Cardiac muscle cell (in vitro differentiated cells and primary cell): ENCODE measurements at places on chromosomes 4 and X.
A peak's percentile ranks its signal among the peaks of the same experiment; 100 is the strongest.

GRCh38 chr4:99790796-99791617 lies 25.6 kb upstream of the DAPP1 start:
- no peak overlapping the region for H3K27ac ChIP-seq
- H3K36me3 ChIP-seq: no peaks in the 10 kb centered on the region
- no peak overlapping the region for H3K4me3 ChIP-seq

GRCh38 chr4:142435599-142436235 lies 410.4 kb downstream of the INPP4B start:
- peak; percentile 12 for DNase-seq
- no peak overlapping the region for H3K4me3 ChIP-seq
- H3K4me1 ChIP-seq: peaks cover 3% of the 10 kb centered on the region
- no peaks in the 10 kb centered on the region for H3K27me3 ChIP-seq
- no peak overlapping the region for H3K27ac ChIP-seq
- H3K36me3 ChIP-seq: no peaks in the 10 kb centered on the region

GRCh38 chr4:15744016-15744545 lies 34.0 kb upstream of the CD38 start:
- H3K27me3 ChIP-seq: no peaks in the 10 kb centered on the region
- H3K27ac ChIP-seq: no peak overlapping the region

- peaks cover 7% of the 10 kb centered on the region for H3K4me1 ChIP-seq
- no peak overlapping the region for H3K27ac ChIP-seq
- peaks cover 43% of the 10 kb centered on the region for H3K27me3 ChIP-seq
- H3K36me3 ChIP-seq: no peaks in the 10 kb centered on the region
- DNase-seq: peak; percentile 21
These were observed 25.6 kb downstream of the SPATA18 start for GRCh38 chr4:52076731-52077130.

- no peak overlapping the region for H3K27ac ChIP-seq
- H3K36me3 ChIP-seq: no peaks in the 10 kb centered on the region
- no peak for DNase-seq
- H3K4me3 ChIP-seq: no peak overlapping the region
- H3K4me1 ChIP-seq: no peaks in the 10 kb centered on the region
These were observed 60.9 kb downstream of the CAMK2D start for GRCh38 chr4:113700602-113701150.

GRCh38 chrX:38458071-38458470 lies 103.3 kb upstream of the TSPAN7 start:
- H3K4me3 ChIP-seq: no peak overlapping the region
- no peaks in the 10 kb centered on the region for H3K4me1 ChIP-seq
- DNase-seq: peak; percentile 8
- H3K27ac ChIP-seq: no peak overlapping the region
- no peaks in the 10 kb centered on the region for H3K27me3 ChIP-seq
- H3K36me3 ChIP-seq: no peaks in the 10 kb centered on the region

GRCh38 chr4:48105230-48105629 lies 28.8 kb downstream of the TXK start:
- H3K4me1 ChIP-seq: no peaks in the 10 kb centered on the region
- H3K27me3 ChIP-seq: no peaks in the 10 kb centered on the region
- DNase-seq: no peak
- no peak overlapping the region for H3K4me3 ChIP-seq

- no peaks in the 10 kb centered on the region for H3K4me1 ChIP-seq
- H3K27me3 ChIP-seq: no peaks in the 10 kb centered on the region
- H3K27ac ChIP-seq: no peak overlapping the region
These were observed 50.0 kb upstream of the VMA21 start for GRCh38 chrX:151346931-151347543.

DNA sequence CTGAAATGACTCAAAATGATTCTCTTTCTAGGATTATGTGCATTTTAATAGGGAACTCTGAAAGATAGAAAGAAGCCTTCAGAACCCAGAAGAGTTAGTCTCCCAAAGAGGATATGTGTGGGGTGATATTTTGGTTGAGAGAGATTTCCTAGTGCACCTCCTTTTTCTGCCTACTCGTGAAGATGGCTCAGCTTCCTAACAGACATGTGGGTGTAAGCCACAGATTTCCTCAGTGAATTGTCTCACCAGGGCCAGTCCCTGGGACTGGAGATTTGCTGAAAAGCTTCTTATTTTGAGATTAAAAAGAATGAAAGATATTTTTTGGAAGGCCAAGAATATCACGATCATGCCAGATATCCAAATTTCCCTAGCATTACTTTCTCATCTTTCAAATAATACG lies 42.8 kb downstream of the MAGEB17 start:
- H3K4me3 ChIP-seq: no peak overlapping the region
- no peak for DNase-seq
- H3K4me1 ChIP-seq: no peaks in the 10 kb centered on the region
- no peak overlapping the region for H3K27ac ChIP-seq
- no peaks in the 10 kb centered on the region for H3K27me3 ChIP-seq
- no peaks in the 10 kb centered on the region for H3K36me3 ChIP-seq

DNA sequence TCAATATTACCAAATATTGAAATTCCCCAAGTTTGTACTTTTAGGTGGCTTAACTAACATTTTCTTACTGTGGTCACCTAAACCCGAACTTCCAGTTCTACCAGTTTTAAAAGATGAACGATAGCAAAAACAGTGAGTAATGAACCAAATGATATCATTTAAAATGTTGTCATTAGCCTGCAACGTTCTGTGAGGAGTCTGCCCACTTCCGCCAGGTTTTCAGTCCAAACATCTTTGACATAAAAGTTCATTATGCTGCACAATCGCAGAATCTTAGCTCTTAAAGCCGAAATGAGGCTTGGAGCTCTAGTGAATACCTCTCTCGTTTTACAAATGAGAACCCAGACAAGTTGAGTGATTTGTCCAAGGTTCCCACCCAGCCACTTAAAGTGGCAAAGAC lies 762 bp downstream of the PIGA start:
- peaks cover 3% of the 10 kb centered on the region for H3K27me3 ChIP-seq
- DNase-seq: peak; percentile 26
- no peaks in the 10 kb centered on the region for H3K36me3 ChIP-seq
- peak overlapping the region; percentile 63 for H3K4me3 ChIP-seq

GRCh38 chr4:177511611-177512010 lies 69.4 kb upstream of the AGA start:
- H3K4me1 ChIP-seq: no peaks in the 10 kb centered on the region
- H3K27me3 ChIP-seq: no peaks in the 10 kb centered on the region
- no peak for DNase-seq
- H3K4me3 ChIP-seq: no peak overlapping the region

DNA sequence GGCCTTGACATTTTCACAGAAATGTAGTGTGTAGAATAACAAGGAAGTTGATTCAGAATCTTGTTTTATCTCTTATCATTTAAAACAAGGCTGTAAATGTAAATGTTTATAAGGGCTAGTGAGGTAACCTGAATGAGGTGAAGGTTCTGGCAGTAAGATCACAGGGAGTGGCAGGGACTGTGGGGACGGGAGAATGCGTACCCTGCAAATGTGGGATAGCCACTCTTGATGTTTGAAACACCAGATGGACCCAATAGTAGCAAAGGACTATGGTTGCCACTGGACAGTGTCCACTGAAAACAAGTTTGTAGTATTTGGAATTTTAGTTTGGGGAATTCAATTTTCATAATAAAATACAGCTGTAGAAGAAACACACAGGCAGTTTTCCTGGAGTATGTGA lies 155.3 kb downstream of the FHIP1A start:
- H3K36me3 ChIP-seq: no peaks in the 10 kb centered on the region
- no peak overlapping the region for H3K4me3 ChIP-seq
- H3K4me1 ChIP-seq: no peaks in the 10 kb centered on the region

DNA sequence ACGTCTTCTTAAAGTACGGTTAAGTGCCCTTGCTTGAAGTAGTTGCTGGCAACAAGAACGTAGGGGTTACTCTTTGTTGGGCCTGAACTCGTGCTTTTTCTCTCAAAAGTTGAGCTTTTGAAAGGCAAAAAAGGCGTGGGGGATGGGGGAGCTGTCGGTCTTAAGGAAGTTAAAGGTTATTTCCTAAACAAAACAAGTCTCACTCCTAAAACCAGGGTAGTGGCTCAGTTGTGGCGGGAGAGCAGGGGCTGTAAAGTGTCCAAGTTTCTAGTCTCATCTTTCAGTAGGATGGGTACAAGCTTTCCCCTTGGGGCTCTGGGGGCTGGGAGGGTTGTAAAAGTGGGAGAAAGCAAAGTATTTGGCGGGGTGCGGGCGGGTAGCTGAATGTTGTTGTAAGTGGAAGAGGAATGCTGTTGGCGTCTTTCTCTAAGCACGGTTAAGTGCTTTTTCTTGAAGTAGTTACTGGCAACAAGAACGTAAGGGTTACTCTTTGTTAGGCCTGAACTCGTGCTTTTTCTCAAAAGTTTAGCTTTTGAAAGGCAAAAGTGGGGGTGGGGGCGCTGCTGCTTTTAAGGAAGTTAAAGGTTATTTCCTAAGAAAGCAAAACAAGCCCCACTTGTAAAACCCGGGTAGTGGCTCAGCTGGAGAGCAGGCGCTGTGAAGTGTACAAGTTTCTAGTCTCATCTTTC lies 904 bp upstream of the WDR1 start:
- no peaks in the 10 kb centered on the region for H3K27me3 ChIP-seq
- peaks cover 25% of the 10 kb centered on the region for H3K36me3 ChIP-seq
- peak overlapping the region; percentile 99 for H3K27ac ChIP-seq
- DNase-seq: peak; percentile 61

- no peak for DNase-seq
- no peaks in the 10 kb centered on the region for H3K36me3 ChIP-seq
- H3K27ac ChIP-seq: no peak overlapping the region
- no peak overlapping the region for H3K4me3 ChIP-seq
- no peaks in the 10 kb centered on the region for H3K4me1 ChIP-seq
These were observed 36.0 kb downstream of the RTL9 start for GRCh38 chrX:110394651-110395050.

DNA sequence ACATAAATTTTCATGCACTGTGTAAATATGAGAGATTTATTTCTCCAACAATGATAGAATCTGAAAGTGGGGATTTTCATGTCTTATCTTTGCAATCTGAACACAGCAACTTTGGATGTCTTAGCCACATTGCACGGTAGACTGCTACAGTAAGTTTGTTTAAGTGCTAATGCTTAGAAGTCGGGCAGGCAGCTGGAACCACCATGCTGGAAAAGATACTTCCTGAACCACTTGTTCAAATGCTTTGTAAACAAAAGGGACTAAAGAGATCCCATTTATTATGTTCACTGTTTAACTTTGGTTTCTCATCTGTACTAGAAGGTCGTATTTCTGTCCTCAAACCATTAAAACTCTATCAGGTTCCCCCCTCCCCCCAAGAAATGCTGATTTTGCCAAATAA lies 555.9 kb upstream of the DIPK2B start:
- no peaks in the 10 kb centered on the region for H3K27me3 ChIP-seq
- H3K27ac ChIP-seq: no peak overlapping the region
- no peaks in the 10 kb centered on the region for H3K4me1 ChIP-seq
- no peaks in the 10 kb centered on the region for H3K36me3 ChIP-seq
- no peak for DNase-seq

- H3K27ac ChIP-seq: no peak overlapping the region
- no peak for DNase-seq
- no peaks in the 10 kb centered on the region for H3K4me1 ChIP-seq
- H3K27me3 ChIP-seq: no peaks in the 10 kb centered on the region
- H3K36me3 ChIP-seq: no peaks in the 10 kb centered on the region
- no peak overlapping the region for H3K4me3 ChIP-seq
These were observed 5.0 kb upstream of the GPR174 start for GRCh38 chrX:79139446-79139845.

- DNase-seq: peak; percentile 41
- H3K27ac ChIP-seq: no peak overlapping the region
- H3K4me3 ChIP-seq: no peak overlapping the region
- H3K36me3 ChIP-seq: no peaks in the 10 kb centered on the region
- no peaks in the 10 kb centered on the region for H3K27me3 ChIP-seq
- H3K4me1 ChIP-seq: no peaks in the 10 kb centered on the region
These were observed 20.3 kb downstream of the MEPE start for GRCh38 chr4:87853108-87853507.

- no peaks in the 10 kb centered on the region for H3K27me3 ChIP-seq
- peak; percentile 96 for DNase-seq
- H3K27ac ChIP-seq: peak overlapping the region; percentile 92
- H3K4me3 ChIP-seq: no peak overlapping the region
- H3K4me1 ChIP-seq: peaks cover 50% of the 10 kb centered on the region
These were observed 84.5 kb upstream of the MAML3 start for GRCh38 chr4:140238351-140239056.

- no peak overlapping the region for H3K27ac ChIP-seq
- no peak overlapping the region for H3K4me3 ChIP-seq
- no peak for DNase-seq
- no peaks in the 10 kb centered on the region for H3K27me3 ChIP-seq
- no peaks in the 10 kb centered on the region for H3K36me3 ChIP-seq
These were observed 242.4 kb downstream of the BMPR1B start for GRCh38 chr4:95000076-95000648.

- DNase-seq: no peak
- H3K4me1 ChIP-seq: peaks cover 10% of the 10 kb centered on the region
- H3K27ac ChIP-seq: no peak overlapping the region
- H3K27me3 ChIP-seq: no peaks in the 10 kb centered on the region
These were observed 54.4 kb downstream of the RNF150 start for GRCh38 chr4:141078871-141079270.

DNA sequence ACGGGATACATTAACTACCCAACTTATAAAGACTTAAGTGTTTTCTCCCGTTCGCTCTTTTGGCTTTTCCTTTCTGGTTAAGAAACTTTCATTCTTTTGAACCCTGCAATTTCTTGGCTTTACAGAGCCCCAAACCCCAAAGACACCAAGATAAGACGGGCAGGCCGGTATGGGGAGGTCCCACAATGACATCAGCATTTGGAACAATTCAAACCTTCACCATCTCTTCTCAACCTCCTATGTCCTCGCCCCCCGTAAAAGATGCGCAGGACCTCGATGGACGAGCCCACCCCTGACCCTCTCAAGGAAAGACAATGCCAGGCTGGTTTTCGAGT lies 999 bp downstream of the ZNF518B start:
- peaks cover 23% of the 10 kb centered on the region for H3K27me3 ChIP-seq
- peak overlapping the region; percentile 30 for H3K4me3 ChIP-seq
- no peak for DNase-seq
- H3K27ac ChIP-seq: no peak overlapping the region

- H3K4me1 ChIP-seq: no peaks in the 10 kb centered on the region
- H3K27me3 ChIP-seq: no peaks in the 10 kb centered on the region
- H3K4me3 ChIP-seq: no peak overlapping the region
- no peaks in the 10 kb centered on the region for H3K36me3 ChIP-seq
- no peak for DNase-seq
These were observed 30.9 kb upstream of the CDKL5 start for GRCh38 chrX:18394477-18394876.

DNA sequence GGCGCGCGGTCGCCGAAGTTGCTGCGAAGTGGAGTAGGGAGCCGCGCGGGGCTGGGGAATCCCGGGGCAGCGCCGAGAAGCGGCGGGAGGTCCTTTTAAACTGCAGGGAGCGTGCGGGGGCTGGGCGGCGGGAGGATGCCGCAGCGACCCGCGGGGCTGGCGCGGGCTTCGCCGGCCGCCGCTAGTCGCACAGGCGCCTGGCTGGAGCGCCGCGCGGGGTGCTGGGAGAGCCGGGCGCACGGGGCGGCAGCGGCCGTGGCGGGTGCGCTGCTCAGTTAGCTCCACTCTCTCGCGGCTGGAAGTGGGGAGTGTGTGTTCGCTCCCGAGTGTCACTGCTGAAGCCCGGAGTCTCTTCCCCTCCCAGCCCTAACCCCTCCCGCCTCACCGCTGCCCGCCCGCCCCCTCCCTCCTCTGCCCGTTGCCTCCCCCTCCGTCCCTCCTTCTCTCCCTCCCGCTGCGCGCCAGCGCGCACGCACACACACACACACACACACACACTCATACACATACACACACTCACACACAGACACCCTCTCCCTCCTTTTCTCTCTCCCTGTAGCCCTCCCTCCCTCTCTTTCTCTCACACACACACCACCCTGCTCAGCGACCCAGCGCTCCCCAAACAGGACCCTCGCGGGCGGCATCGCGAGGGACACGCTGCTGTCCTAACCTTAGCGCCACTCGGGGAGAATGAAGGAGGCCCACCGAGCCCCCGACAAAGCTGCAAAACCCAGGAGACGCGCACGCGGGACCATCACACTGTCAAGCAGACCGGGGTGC lies at the start of gene NDNF:
Gene NDNF (minus strand): TSS at position 312 of the 780 bp plus-strand sequence. CDS start 26,698 bp downstream, outside the sequence.
- peaks cover 5% of the 10 kb centered on the region for H3K27me3 ChIP-seq
- no peaks in the 10 kb centered on the region for H3K36me3 ChIP-seq
- H3K4me1 ChIP-seq: peaks cover 6% of the 10 kb centered on the region
- DNase-seq: peak; percentile 47
- peak within 1 kb of the TSS; percentile 71 for H3K4me3 ChIP-seq
